ENCODE measurements at places on chromosomes 6 and 20.
A peak's percentile ranks its signal among the peaks of the same experiment; 100 is the strongest.

GRCh38 chr20:23773127-23773526 lies 22.4 kb upstream of the CST1 start:
- no peaks in the 10 kb centered on the region for H3K36me3 ChIP-seq
- DNase-seq = no peak
- H3K27me3 ChIP-seq = no peaks in the 10 kb centered on the region
- no peak overlapping the region for H3K27ac ChIP-seq

DNA sequence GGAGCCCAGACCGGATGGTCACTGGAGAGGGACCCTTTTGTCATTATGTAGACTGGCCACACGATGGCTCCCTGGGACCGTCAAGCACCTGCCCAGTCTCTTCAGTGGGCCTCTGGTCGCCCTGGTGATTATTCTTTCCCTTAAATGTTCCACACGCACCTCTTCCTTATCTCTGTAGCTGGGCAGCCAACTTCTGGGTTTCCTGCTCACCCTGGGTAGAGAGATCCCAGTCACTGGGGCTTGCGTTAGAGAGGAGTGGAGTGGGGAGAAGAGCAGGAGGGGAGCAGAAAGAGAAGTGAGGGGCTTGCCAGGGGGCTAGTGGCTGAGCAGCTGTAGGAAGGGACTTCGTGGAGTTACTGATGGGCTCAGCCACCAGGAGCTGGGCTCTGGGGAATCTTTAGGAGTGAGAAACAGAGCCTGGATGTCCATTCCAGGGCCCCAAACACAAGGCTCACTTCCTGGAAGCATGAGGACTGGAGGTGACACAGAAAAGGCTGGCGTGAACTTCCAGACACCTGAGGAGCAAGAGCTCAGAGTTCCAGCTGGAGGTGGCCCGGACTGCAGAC lies 150.1 kb downstream of the DHX35 start:
- no peaks in the 10 kb centered on the region for H3K27me3 ChIP-seq
- H3K27ac ChIP-seq = no peak overlapping the region
- H3K4me1 ChIP-seq = no peaks in the 10 kb centered on the region
- no peaks in the 10 kb centered on the region for H3K36me3 ChIP-seq

DNA sequence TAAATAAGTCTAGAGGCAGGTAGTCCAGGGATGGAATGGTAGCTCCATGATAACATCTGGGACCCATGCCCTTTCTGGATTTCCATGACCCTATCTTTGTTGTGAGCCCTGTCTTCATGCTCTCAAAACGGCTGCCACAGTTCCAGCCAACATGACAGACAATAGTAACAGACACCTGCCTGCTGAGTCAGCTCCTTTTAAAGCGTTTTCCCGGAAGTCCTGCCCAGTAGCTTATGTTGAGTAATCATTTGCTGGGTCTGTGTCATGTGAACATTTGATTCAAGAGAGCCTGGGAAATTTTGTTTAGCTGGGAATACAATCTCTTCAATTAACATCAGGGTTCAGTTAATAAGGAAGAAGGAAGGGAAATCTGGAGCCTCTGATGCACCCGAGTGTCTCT lies 262.2 kb upstream of the SULF2 start:
- no peaks in the 10 kb centered on the region for H3K27me3 ChIP-seq
- no peaks in the 10 kb centered on the region for H3K36me3 ChIP-seq
- no peak overlapping the region for H3K4me3 ChIP-seq
- no peak overlapping the region for H3K27ac ChIP-seq

DNA sequence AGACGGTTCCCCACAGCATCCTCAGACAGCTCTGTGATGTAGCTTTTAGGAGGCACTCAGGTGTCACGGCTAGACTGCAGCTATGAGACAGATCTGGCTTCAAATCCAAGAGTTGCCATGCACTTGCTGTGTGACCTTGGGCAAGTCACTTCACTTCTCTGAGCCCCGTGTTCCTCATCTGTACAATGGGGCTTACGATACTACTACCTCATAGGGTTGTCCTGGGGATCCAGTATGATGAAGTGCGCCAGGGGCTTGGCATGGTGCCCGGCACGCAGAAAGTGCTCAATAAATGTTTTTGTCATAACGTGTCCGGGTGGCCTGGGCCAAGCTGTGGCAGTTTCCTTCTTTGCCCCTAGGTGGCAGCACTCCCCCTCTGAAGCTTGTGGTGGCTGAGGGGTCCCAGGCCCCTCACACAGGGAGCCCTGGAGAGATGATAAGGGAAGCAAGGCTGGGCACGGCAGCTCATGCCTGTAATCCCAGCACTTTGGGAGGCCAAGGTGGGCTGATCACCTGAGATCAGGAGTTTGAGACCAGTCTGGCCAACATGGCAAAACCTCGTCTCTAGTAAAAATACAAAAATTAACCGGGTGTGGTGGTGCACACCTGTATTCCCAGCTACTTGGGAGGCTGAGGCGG lies 19.1 kb upstream of the CHMP4B start:
- H3K4me3 ChIP-seq = no peak overlapping the region
- no peaks in the 10 kb centered on the region for H3K27me3 ChIP-seq
- DNase-seq = no peak
- no peak overlapping the region for H3K27ac ChIP-seq
- H3K36me3 ChIP-seq = no peaks in the 10 kb centered on the region
- H3K4me1 ChIP-seq = peaks cover 5% of the 10 kb centered on the region

DNA sequence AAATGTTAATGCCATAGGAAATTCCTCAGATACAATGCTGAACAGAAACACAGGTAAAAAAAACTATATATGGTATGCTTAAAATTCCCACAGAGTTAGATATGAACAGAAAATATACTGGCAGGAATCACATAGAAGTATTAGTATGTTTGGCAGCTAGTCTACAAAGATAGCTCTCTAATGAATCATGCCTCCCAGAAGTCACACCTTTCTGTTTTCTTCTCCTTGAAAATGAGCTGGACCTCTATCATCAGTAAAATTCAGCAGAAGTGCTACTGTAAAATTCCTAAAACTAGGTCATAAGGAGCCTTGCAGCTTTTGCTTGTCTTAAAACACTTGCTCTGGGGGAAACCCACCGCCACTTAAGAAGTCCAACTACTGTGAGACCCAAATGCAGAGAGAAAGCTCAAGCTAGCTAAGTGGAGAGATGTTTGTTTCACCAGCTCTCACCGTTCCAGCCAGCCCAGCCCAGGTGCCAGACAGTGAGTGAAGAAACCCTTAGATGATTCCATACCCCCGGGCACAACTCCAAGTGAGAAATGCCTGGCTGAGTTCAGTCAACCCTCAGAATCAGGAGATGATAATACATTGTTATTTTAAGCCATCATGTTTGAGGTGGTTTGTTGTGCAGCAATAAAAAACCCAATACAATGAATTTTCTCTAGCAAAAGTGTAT lies 43.0 kb downstream of the TSPYL4 start:
- H3K27me3 ChIP-seq = no peaks in the 10 kb centered on the region
- DNase-seq = no peak
- H3K36me3 ChIP-seq = no peaks in the 10 kb centered on the region

GRCh38 chr6:157242791-157243190 lies 80.5 kb downstream of the TMEM242 start:
- no peak overlapping the region for H3K4me3 ChIP-seq
- H3K27me3 ChIP-seq = no peaks in the 10 kb centered on the region
- no peaks in the 10 kb centered on the region for H3K36me3 ChIP-seq
- peak overlapping the region; percentile 88 for H3K27ac ChIP-seq
- no peaks in the 10 kb centered on the region for H3K4me1 ChIP-seq

- no peak overlapping the region for H3K4me3 ChIP-seq
- H3K27ac ChIP-seq = no peak overlapping the region
- no peaks in the 10 kb centered on the region for H3K36me3 ChIP-seq
- no peaks in the 10 kb centered on the region for H3K27me3 ChIP-seq
- H3K4me1 ChIP-seq = peaks cover 10% of the 10 kb centered on the region
- no peak for DNase-seq
Observed at GRCh38 chr6:44664716-44665115, 277.2 kb downstream of the CDC5L start.

DNA sequence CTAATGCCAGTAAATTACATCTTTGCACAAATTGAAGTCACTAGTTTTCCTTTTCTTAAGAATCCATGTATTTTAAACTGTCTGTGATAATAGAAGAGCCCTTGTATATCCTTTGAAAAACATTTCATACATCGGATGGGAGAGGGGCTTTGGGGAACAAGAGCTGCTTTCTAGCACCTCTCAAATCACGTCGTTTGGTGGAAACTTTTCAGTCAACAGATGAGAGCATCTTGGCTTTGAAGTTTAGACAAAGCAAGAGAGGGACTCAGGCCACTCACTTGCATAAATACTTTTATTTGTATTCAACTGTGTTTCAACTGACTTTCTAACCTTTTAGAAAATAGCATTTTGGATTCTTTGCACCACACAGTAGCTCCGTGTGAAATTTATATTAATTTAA lies 502.3 kb upstream of the IMPG1 start:
- H3K27me3 ChIP-seq = no peaks in the 10 kb centered on the region
- no peak for DNase-seq
- no peak overlapping the region for H3K4me3 ChIP-seq
- no peaks in the 10 kb centered on the region for H3K36me3 ChIP-seq

DNA sequence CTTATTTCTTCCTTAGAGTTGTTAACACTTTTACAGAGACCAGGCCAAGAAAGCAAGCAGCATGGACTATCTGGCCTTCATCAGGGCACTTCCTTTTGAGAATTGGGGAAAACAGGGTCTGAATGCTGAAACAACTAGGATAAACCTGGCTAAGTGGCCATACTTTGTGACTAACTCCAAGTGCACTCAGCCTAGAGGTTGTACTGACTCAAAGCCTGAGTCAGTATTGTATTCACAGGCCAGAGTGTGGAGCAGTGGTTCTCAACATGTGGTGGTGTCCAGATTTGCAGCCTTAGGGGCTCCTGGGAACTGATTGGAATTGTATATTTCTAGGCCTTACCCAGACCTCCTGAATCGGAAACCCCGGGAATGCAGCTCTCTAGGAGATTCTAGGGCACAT lies 20.1 kb downstream of the SEC23B start:
- H3K27me3 ChIP-seq = no peaks in the 10 kb centered on the region
- peaks cover 13% of the 10 kb centered on the region for H3K36me3 ChIP-seq
- H3K4me3 ChIP-seq = no peak overlapping the region
- no peak overlapping the region for H3K27ac ChIP-seq

DNA sequence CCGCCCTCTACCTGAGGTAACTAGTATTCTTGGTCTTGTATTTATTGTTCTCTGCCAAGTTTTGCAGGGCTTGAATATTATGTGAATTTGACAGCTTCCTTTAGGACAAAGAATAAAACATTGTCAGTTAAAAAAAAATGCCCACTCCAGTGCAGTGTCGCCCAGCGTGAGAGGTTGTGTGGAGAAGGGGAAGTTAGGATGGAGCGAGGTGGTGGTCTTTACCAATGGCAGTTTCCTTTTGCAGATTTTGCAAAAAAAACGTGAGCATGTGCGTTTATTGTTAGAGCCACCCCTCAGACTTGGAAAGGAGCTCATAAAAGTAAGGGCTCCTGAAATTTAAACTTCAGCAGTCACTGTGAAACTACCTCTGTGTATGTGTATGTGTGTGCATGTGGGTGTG lies 28.3 kb downstream of the UST start:
- no peak overlapping the region for H3K4me3 ChIP-seq
- no peaks in the 10 kb centered on the region for H3K36me3 ChIP-seq
- H3K27me3 ChIP-seq = no peaks in the 10 kb centered on the region
- no peaks in the 10 kb centered on the region for H3K4me1 ChIP-seq
- no peak for DNase-seq

GRCh38 chr6:67277312-67277711 lies 1357.8 kb upstream of the ADGRB3 start:
- no peak overlapping the region for H3K4me3 ChIP-seq
- no peaks in the 10 kb centered on the region for H3K27me3 ChIP-seq
- H3K4me1 ChIP-seq = no peaks in the 10 kb centered on the region
- DNase-seq = no peak
- no peaks in the 10 kb centered on the region for H3K36me3 ChIP-seq
- H3K27ac ChIP-seq = no peak overlapping the region

DNA sequence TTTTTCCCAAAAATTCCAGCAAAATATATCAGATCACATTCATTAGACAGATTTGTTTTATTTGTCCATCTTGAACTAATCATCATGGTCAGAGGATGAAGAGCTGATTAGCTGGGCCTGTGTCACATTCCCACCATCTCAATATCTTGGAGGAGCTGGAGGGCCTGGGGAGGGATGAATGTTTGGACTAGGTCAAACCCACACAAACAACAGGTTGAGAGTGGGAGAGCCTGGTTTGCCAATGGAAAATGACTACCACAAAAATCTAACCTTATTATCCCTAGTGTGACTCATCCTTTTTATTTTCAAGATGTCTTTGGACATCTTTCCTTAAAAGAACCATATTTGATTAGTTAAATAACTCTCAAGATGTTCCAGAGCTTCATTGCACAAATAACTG lies 242.4 kb downstream of the OGFRL1 start:
- H3K36me3 ChIP-seq = no peaks in the 10 kb centered on the region
- H3K4me1 ChIP-seq = no peaks in the 10 kb centered on the region
- no peak for DNase-seq
- H3K4me3 ChIP-seq = no peak overlapping the region
- H3K27ac ChIP-seq = no peak overlapping the region

- no peaks in the 10 kb centered on the region for H3K4me1 ChIP-seq
- no peak overlapping the region for H3K4me3 ChIP-seq
- no peak for DNase-seq
Observed at GRCh38 chr6:104558746-104559145, 301.0 kb downstream of the HACE1 start.

- no peaks in the 10 kb centered on the region for H3K36me3 ChIP-seq
- H3K27me3 ChIP-seq = peaks cover 26% of the 10 kb centered on the region
- H3K4me3 ChIP-seq = no peak overlapping the region
- H3K27ac ChIP-seq = no peak overlapping the region
- no peak for DNase-seq
Observed at GRCh38 chr6:10478187-10479040, 42.7 kb upstream of the GCNT2 start.

GRCh38 chr20:47318586-47319516 lies 37.6 kb downstream of the ZMYND8 start:
- no peaks in the 10 kb centered on the region for H3K36me3 ChIP-seq
- DNase-seq = peak; percentile 75
- H3K4me1 ChIP-seq = peaks cover 29% of the 10 kb centered on the region

DNA sequence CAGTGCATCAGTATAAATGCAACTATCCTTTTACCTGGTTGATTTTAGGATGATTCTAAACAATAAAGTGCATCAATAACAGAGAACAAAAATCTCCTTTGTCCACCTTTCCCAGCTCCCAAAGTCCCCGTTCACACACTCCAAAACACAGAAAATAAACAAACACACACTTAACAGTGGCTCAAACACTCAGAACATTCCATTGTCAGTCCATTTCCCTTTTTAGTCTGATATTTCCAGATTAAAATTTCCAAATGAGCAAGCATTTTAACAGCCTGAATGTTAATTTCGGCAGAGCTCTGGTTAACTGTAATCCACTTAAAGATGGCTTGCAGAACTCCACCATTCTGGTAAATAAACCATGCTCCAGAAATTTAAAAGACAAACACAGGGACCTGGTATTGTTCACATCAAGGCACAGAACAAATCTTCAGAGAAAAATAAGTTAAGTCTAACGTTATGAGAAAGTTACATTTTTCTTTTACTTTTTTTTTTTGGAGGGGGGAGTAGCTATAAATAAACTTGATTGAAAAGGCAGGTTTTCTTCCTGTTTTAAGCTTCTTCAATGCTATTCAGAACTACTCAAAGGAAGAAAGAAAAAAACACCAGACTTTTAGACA lies 100.8 kb downstream of the DST start:
- H3K36me3 ChIP-seq = no peaks in the 10 kb centered on the region
- peak overlapping the region; percentile 68 for H3K4me3 ChIP-seq
- H3K27me3 ChIP-seq = no peaks in the 10 kb centered on the region

All from breast epithelium (tissue), 4 donors.